CD8-positive, alpha-beta T cell (primary cell): ENCODE measurements at places on chromosomes 5 and 9. TPM values are rescaled to one million over a fixed set of nuclear protein-coding genes. Genes with fewer than 3 reads are reported as not detected.

Gene FABP6
- total RNA-seq = not detected

GRCh38 chr5:161713042-161713441 lies 27.5 kb downstream of the GABRA6 start:
- DNase-seq = no peak

DNA sequence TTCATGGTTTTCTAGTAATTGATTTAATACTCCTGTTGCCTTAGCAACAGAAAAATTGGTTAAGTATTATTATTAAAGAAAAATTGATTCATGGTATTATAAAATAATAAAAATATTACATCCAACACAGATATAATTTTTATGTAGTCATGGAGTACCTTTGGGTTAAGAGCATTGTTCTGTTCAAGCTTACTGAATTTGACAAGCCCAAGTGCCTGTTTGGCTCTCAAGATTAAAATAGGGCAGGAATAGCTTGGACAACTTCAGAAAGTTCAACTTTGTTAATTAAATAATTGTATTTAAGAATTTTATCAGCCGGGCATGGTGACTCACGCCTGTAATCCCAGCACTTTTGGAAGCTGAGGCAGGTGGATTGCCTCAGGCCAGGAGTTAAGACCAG lies 82.0 kb downstream of the NIPBL start:
- DNase-seq = no peak

Gene GFI1B
- not detected for total RNA-seq

Gene FOXD4L5
- total RNA-seq = not detected

- DNase-seq = no peak
These were observed 1027.7 kb downstream of the NR2F1-AS1 start for GRCh38 chr5:92553326-92553725.

DNA sequence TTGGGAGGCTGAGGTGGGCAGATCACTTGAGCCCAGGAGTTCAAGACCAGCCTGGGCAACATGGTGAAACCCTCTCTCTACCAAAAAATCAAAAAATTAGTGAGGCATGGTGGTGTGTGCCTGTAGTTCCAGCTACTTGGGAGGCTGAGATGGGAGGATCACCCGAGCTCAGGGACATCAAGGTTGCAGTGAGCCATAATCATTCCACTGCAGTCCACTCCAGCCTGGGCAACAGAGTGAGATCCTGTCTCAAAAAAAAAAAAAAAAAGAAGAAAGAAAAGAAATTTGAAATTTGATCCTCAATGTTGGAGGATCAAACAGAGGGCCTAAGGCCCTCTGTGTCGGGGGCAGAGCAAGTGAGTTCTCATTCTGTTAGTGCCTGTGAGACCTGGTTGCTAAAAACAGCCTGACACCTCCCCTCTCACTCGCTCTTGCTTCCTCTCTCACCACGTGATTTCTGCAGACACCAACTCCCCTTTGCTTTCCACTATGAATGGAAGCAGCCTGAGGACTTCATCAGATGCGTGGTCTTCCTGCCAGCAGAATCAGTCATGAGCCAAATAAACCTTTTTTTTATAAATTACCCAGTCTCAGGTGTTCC lies 8.4 kb upstream of the GOLPH3 start:
- no peak for DNase-seq

DNA sequence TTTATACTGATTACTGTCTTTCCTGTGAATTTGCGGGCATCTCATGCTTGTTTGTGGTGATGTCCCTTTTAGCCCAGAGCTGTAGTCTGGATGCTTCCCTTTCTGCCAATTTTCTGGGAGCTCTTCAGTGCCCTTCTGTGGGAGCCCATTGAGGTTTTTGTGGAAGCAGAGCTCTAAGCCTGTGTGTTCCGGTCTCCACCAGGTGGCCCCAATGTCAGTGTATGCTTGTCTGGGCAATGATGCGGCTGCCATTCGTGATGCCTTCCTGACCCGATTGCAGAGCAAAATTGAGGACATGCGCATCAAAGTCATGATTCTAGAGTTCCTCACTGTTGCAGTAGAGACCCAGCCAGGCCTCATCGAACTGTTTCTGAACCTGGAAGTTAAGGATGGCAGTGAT lies 35.1 kb downstream of the SH3GLB2 start:
- no peak for DNase-seq

Gene GPR151
- not detected for total RNA-seq

DNA sequence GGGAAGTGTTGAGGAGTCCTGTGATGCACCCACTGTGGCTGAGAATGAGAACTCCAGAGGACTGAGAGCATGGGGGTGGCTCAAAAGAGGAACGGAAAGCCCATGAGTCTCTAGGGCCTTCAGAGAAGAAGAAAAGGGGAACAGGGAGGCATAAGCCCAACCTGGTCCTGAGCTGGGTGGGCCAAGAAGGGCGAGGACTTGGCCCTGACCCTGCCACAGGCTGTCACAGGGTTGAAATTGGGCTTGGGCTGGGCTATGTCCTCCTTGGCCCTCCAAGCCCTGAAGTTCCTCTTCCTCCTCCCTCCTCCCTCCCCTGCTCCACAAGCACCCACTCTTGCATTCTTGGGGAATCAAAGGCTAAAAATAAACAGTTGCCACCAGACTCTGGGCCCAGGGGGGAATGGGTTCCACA lies 49.3 kb upstream of the PPARGC1B start:
- DNase-seq = no peak

DNA sequence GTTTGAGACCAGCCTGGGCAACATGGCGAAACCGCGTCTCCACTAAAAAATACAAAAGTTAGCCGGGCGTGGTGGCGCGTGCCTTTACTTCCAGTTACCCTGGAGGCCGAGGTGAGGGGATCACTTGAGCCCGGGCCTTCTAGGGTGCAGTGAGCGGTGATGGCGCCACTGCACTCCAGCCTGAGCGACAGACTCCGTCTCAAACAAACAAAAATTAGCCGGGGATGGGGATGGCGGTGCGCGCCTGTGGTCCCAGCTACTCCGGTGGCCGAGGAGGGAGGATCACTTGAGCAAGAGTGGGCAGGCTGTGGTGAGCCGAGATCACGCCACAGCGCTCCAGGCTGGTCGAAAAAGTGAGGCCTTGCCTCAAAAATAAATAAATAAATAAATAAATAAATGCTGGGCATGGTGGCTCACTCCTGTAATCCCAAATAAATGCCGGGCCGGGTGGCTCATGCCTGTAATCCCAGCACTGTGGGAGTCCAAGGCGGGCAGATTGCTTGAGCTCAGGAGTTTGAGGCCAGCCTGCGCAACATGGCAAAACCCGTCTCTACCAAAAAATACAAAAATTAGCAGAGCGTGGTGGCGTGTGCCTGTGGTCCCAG lies 16.0 kb upstream of the NSD1 start:
- no peak for DNase-seq

GRCh38 chr9:79477955-79478771 lies 93.6 kb upstream of the TLE4 start:
- DNase-seq = peak; percentile 7

- no peak for DNase-seq
These were observed 13.4 kb downstream of the NFIB start for GRCh38 chr9:14300588-14300987.
